Activated CD4-positive, alpha-beta T cell treated with anti-CD3 and anti-CD28 coated beads, Interleukin-2, Interleukin-4, amounts not matched to agents 100 ng/mL and 50 ng/mL, durations not matched to agents 16 hours and 8 hours (primary cell): ENCODE measurements at places on chromosomes 2 and 18.

DNA sequence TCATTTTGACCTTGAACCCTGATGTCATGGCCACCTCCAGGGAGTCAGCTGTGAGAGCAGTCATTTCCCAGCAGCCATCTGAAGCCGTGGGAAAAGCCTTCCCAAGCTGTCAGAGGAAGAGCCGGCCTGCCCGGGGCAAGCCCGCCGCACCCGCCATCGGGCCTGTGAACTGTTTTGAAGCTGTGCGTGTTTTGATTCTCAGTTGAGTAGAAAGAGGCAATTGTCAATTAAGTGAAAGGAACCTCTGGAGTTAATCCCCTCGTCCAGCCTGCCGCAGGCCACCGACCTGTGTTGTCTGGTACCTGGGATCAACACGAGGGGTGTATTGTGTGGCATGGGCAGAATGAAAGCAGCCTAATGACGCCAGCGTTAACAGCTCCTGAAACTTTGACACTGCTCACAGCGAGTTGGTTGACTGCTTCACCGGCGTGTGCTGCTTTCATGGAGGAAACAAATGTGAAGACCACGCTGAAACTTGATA is 318.4 kb downstream of the AGAP1 start:
- no peak for DNase-seq

DNA sequence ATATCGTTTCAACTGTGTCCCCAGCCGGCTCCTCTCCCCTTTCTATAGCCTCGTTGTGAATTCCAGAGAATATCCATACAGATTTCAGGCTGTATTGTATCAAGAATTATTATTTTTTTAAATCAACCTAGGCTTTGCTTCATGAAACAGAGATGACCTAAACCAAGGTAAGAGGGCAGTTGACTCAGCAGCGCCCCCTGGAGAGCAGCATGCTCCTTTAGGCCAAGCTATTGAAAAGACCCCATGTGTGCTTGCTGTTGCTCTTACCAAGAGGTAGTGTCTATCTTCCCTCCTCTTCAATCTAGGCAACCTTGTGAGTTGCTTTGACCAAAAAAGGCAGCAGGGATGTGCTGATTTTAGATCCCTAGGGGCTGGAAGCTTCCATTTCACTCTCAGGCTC is 426.7 kb upstream of the SMIM21 start:
- DNase-seq, result no peak

GRCh38 chr2:33197198-33197938 is 250.6 kb downstream of the LTBP1 start:
- DNase-seq, result no peak

DNA sequence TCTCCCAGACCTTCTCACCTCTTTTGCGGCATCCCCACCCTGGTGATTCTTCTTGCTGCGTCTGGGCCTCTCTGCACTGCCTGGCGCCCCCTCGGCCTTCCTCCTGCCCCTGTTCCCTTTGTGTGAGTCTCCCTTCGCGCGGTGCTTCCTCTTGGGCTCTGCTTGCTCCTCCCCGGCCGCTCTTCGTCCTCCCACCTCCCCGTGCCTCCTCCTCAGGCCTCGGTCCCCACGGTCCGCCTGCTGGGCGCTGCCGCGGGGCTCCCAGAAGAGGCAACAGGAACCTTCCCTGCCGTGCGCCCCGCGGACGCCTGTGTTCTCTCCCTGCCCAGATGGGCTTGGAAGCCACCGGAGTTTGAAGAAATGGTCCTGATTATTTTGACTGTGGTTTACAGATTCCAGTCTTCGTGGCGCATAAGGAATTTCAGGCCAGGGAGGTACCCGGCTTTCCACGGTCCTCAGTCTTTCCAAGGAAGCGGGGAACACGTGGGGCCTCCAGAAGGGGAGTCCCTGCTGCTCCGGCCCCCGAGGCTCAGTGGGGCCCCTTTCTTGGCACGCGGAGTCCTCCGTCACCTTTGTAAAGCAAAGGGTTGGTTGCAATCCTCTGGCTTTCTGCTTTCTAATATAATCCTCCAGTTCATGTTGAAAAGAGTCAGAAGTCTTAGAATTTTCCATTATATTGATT is 13.1 kb downstream of the RNU2-63P start:
- DNase-seq, result no peak

DNA sequence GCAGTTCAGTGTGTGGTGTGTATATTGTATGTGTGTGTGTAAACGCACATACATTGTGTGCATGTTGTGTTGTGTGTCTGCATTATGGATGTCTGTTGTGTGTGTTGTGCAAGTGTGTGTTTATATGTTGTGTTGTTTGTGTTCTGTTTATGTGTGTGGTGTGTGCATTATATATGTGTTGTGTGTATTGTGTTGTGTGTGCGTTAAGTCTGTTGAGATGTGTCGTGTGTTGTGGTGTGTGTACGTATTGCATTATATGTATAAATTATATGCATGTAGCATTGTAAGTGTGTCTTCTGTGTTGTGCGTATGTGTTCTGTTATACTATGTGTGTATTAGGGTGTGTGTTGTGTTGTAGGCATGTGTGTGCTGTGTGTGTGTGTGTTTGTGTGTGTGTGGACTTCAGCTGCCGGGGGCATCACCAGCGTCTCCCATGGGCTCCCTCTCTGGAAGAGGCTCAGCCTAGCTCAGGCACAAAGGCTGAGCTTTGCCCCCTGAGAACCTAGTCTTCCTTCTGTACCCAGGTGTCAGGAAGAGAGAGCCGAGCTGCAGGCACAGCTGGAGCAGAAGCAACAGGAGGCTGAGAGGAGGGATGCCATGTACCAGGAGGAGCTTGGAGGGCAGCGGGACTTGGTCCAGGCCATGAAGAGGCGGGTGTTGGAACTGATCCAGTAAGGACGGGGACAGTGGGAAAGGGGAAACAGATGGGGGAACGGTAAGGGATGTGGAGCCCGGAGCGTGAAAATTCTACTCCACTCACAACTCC is 13.7 kb downstream of the RUFY4 start:
- no peak for DNase-seq

DNA sequence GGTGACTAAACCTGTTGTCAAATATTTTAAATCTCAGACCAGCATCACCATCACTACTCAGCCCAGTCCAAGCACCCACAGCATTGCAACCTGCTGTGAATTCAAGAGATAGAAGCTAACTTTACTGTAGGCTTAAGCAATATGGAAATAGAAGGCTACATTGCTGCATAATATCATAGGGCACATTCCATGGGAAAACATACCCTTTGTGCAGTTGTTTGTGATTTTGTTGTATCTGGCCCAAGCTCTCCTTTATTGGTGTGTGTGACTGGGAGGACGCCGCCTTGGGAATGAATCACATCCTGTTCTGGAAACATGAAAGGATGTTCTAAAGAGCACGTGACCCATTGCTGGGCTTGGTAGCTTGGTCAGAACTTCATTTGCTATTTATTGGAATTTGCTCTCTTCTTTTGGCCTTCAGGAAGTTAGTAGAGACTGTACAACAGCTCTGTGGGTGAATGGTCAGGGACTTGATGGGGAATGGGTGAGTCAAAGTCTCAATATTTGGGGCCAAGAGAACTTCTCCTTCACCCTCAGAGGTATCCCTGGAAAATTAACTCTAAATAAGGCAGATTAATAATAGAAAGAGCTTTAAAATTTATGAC is 106.8 kb upstream of the SERPINE2 start:
- no peak for DNase-seq

DNA sequence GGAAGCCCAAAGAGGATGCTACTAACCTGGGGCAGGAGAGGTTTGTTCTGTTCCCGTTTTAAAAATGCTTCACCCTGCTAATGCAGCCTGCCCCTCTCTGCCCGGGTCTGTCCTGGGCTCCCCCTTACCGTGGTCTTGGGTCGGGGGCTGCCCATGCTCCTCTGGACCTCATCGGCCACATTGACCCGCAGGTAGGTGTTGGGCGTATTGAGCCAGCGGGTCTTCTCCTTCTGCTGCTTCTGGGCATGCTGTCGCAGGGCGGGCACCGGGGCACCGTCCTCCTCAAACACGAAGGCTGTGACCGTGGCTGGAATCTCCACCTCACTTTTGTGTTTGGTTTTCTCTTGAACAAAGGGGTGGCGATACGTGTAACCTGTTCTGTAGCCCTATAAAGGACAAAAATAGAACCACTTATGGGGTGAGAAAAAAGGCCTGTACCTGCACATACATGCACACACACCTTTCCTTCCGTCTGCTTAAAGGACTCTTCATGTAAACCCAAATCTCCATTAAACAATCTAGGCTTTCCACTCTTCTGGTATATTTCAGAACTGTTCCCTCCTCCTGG is 89.3 kb downstream of the ADD2 start:
- no peak for DNase-seq

DNA sequence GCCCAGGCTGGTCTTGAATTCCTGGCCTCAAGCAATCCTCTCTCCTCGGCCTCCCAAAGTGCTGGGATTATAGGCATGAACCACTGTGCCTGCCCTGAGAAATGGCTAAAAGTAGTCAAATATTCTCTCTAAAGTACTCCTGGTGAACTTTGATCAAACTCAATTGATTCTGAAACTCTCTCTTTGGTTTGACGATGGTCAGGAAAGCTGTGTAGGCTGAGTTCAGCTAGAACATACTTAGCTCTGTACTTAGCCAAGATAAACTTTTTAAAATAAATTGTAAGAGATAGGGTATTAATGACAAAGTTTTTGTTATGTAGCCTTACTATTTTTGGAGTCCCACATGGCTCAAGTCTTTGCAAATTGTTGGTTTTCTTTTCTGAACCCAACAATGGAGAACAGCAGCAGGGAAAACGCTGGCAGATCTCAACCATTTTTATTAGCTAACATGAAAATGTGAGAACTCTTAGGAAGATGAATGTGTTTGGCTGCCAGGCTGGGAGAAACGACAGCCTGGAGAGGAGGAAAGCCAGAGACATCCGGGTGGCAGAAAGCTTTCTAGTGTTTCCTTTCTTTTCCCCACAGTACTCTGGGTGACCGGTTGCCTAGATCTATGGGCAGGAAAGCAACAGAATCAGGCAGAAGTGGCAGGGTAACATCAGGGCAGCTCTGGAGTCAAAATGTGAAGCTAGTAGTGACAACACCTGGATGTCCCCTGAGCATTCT is 193.0 kb upstream of the LHCGR start:
- no peak for DNase-seq

- no peak for DNase-seq
These were observed 89.7 kb downstream of the LRP1B start for GRCh38 chr2:142041105-142041504.

DNA sequence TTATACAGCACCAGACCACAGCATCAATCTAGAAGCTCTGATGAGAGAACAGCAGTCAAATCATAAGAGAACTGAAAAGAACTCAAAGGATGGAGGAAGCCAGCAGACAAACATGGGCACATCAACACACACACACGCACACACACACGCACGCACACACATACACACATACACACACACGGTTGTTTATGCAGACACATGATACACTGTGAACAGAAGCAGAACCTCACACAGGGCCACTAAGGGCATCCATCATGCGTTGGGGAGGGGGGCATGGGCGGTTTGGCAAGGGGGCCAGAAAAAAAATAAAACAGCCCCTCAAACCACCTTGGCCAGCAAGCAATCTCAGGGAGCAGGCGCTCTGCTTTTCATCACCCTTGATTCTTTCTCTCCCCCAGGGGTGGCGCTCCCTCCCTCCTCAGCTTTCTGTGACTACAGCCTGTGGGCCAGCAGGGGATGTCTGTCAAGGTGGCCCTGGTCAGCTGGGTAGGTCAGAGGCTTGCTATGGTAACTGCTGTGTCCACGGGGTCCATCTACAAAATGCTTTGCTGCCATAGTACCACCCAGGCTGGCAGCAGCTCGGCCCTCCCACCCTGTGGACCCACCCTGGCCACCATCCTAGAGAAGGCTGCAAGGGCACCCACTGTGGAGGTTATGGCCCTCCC is 318.0 kb downstream of the CELF4 start:
- DNase-seq, result no peak

DNA sequence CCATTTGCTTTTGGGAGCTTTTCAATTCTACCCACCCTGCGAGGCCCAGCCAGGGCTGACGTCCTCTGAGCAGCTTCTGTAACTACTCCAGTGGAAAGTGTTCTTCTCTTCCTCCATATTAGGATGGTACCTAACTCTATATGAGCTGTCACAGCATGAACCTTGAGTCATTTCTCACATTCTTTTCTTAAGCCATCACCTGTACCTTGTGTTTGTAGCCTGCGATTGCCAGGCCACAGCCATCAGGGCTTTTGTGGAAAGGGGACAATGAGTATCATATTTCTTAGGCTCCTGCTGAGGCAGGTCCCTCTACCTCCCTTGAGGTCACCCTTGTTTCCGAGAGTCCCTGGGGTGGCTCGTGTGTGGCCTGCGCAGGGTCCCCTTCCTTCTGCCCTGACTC is 144.5 kb upstream of the DLX2 start:
- no peak for DNase-seq

DNA sequence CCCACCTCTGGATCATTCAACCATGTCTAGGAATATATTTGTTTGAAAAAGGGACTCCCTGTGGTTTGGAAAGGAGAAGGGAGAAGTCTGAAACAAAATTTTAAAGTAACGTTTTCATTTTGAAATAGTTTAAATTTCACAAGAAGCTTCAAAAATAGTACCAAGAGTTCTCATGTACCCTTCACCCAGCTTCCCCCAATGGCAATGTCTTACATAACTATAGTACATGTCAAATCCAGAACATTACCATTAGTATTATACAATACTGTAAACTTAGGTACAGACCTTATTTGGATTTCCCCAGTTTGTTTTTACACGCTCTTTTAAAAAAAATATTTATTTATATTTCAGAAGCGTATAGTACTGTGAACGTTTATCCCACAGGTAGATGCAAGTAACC is 4.0 kb upstream of the LYG2 start:
- DNase-seq, result no peak

- DNase-seq, result no peak
These were observed 78.5 kb downstream of the RHOB start for GRCh38 chr2:20525041-20526035.

GRCh38 chr2:226978300-226978699 is 142.4 kb downstream of the RHBDD1 start:
- no peak for DNase-seq

GRCh38 chr2:203841654-203842053 is 25.9 kb upstream of the CTLA4 start:
- DNase-seq, result no peak

DNA sequence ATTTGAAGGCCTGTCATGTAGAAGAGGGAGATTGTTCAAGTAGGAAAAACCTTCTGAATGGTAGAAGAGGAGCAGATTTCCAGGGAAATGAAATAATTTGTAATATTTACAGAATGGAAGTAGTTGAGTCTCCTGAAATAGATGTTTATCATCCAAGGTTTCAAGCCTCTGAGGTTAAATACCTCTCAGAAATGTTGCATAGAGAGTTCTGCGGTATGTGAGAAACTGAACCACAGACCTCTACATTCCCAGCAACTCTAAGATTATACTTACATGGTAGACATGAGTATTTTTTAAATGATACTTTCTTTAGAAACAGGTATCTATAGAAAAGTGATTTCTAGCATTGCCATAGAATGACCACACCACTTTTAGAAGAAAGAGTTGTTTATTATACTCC is 379.8 kb upstream of the FANCL start:
- no peak for DNase-seq

DNA sequence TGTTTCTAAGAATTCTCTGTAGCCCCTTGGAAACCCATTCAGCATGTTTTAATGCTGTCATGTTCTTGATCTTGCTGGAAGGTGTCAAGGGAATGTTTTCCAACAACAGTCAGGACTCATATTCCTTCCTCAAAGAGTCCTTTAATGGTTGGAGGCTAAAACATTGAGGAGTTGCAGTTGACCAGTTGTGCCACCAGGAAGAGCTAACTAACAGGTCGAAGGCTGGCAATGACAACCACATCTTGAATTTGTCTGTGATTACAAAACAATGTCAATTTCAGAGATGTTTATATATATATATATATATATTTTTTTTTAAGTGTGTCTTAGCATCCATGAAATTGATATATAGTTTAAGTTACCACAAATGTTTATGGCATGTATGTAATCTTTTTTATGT is 151.5 kb downstream of the INO80D start:
- DNase-seq, result no peak
